Suppressor macrophage treated with lipopolysaccharide for 1 hour (primary cell): ENCODE measurements at places on chromosomes 5 and 9.

- DNase-seq, result no peak
These were observed 90.8 kb upstream of the EQTN start for GRCh38 chr9:27387722-27388121.

DNA sequence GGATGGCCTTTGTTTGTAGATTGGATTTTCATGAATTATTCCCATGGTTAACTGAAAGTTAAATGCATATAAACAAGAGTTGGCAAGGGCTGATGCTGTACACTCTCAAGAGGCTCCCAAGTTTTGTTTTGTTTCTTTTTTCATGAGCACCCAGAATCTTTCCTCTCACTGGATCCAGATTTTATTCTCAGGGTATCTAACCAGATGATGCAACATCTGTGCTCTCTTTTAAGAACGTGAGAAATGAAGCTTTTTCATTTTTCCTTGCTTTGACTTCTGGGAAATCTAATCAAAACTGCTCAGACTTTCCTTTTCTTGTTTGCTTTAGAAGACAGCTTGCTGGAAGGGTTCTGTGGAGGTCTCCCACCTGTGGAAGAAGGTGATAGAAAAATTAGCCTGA is 142.7 kb upstream of the SLC12A2 start:
- no peak for DNase-seq

- DNase-seq, result no peak
These were observed 648.9 kb upstream of the KLF4 start for GRCh38 chr9:108138516-108138915.

DNA sequence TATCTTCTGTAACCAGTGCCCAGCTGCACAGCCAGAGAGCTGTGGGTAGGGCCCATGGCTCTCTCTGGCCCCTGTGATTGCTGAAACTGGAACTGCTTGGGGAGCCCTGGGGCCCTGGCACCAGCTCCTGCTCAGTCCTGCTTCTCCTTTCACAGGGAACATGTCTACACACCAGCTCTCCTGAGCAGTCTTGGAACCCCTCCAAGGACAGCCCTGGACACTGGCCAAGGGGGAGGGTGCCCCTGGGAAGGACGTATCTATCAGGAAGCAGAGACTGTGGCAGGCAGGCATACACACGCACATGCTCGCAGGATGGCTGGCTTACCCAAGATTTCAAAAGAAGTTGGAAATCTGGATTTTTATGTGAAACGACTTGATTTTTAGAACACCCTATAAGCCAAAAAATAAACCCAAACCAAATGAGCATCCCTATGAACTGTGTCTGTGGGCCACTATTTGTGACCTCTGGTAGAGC is 8.8 kb upstream of the TRAF1 start:
- peak; percentile 91 for DNase-seq

GRCh38 chr5:80654054-80654390 is 430 bp upstream of the MSH3 start:
- DNase-seq, result no peak

DNA sequence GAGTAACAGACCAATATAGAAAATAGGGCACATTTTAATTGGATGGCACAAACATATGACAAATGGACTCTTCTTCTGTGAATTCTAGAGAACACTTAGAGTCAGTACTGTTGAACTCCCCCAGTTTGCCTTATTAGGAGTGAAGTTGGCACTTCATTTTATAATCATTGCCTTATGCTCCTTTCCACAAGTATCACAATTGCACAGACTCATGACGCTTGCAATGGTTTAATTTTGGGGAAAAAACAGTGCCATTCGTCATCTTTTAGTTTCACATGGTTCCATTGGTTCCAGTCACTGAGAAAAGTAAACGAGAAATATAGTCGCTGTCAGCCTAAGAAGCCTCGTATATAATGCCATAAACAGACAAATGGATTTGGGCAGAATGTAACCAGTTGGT is 71.2 kb downstream of the LURAP1L start:
- DNase-seq, result no peak

GRCh38 chr5:96687080-96687479 is 24.9 kb downstream of the CAST start:
- no peak for DNase-seq

DNA sequence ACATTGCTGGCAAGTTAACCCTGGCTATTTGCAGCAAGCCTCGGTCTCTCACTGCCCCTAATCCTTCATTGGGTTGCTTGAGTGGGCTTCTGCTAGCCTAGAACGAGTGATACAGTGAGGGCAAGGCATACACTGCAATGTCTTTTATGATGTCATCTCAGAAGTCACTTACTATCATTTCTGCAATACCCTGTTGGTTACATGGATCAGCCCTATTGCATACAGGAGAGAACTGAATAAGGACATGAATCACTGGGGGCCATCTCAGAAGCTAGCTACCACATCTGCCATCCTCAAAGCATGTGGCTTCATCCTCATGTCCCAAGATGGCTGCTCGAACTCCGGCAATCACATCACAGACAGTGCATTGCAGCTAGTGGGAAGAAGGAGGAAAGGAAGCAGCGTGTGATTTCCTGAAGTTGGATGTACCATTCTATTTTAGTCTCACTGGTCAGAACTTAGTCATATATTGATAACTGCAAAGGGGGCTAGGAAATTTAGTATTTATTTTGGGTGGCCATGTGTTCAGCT is 33.3 kb upstream of the CDKN2AIPNL start:
- no peak for DNase-seq
